NCI-H2029 treated with DMSO at 0.1 percent for 48 hours (cell line): ENCODE measurements at places on chromosomes 1 and 21.
A peak's percentile ranks its signal among the peaks of the same experiment; 100 is the strongest.

- DNase-seq: peak; percentile 8
Observed at GRCh38 chr1:211783897-211784296, 46.7 kb downstream of the LPGAT1 start.

- no peak for DNase-seq
Observed at GRCh38 chr1:61477301-61477700, 247.6 kb downstream of the TM2D1 start.

DNA sequence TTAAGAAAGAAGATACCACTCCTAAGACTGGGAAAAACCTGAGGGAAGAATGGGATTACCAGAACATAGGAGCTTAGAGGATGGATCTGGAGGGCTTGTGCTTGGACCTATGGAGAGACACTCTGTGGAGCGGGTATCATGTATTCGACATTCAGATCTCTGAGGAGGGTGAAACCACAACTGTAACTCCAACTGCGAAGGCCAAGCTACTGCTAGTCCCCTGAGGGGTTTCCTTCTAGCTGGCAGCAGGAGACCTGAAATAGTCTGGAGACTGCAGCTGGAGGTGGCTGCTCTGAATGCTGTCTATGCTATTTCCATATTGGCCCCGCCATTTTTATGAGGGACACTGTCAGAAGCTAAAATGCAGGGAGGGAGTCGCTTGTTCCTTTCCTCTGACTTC is 462.3 kb downstream of the PTPRC start:
- DNase-seq: no peak

- DNase-seq: no peak
Observed at GRCh38 chr1:20099533-20099932, 19.8 kb downstream of the PLA2G2D start.

GRCh38 chr1:230752407-230752806 is 5.2 kb downstream of the CAPN9 start:
- peak; percentile 86 for DNase-seq

DNA sequence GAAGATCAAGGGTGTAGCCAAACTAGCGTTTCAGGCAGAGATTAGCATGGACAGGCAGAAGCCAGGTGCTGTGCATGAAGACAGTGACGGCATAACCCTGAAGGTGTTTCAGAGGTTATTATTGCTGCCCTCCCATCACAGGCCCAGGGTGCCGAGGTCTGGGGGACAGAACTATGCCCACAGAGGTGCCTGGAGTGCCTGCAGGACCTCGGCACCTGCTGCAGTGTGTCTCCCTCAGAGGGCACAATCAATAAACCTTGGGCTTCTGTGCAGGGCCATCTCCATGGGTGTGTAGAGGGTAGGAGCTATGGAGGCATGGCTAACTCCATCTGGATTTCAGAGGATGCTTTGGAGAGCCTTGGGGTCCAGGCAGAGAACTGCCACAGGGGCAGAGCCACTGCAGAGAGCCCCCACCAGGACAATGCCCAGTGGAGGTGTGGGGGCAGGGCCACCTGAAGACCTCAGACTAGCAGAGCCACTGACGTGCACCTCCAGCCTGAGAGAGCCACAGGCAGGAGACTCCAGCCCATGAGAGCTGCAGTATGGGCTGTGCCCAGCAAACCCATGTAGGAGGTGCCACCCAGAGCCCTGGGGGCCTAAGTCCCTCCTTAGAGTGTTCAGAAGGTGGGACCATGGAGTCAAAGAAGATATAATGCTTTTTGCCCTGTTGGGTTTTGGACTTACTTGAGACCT is 5.7 kb upstream of the ABCG1 start:
- no peak for DNase-seq

GRCh38 chr1:33454646-33455282 is 17.7 kb upstream of the ZSCAN20 start:
- no peak for DNase-seq

- DNase-seq: no peak
Observed at GRCh38 chr1:61111084-61112004, 29.0 kb downstream of the NFIA start.

DNA sequence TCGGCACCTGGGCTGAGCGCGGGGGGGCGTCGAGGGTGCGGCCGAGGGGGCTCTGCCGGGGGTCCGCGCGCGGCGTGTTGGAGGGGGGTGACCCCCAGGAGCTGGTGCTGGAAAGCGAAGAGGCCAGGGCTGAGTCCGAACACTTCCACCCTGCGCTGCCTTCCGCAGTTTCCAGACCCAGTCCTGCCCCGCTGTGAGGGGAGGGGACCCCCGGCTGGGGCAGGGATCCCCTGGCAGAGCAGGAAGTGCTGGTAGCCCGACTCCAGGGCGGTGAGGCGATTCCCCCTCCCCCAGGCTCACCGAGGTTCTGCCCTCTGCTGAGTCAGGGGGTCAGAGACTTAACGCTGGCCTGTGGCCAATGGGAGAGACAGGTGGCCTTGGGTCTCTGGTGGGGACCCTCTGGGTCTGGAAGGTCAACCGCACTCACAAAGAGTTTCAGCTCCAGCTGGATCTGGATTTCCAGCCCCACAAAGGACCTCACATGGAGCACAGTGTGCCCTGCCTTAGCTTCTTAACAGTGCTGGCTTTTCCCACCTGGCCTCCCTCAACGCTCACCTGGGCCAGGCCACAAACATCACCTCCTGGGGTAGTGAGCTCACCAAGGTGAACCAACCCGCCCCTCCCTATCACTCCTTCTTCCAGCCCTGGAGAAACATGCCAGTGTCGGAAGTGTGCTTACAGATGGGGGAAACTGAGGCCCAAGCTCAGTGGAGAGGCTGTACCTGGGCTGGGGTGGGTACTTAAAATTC is 39.8 kb upstream of the SYNC start:
- no peak for DNase-seq

GRCh38 chr1:22665752-22666151 is 12.7 kb downstream of the C1QB start:
- DNase-seq: no peak

- DNase-seq: no peak
Observed at GRCh38 chr1:203225071-203225470, 4.4 kb downstream of the CHIT1 start.

GRCh38 chr1:207001492-207002245 is 30.9 kb downstream of the C1orf116 start:
- no peak for DNase-seq
